ENCODE measurements at places on chromosomes 3 and 15.

GRCh38 chr15:90664650-90665287, 52.4 kb upstream of the BLM start:
- peak; percentile 55 for DNase-seq

- peak; percentile 66 for DNase-seq
Observed at GRCh38 chr3:186821429-186822387, 15.4 kb upstream of the RFC4 start.

- DNase-seq = no peak
Observed at GRCh38 chr3:134894533-134894932, 99.5 kb downstream of the EPHB1 start.

DNA sequence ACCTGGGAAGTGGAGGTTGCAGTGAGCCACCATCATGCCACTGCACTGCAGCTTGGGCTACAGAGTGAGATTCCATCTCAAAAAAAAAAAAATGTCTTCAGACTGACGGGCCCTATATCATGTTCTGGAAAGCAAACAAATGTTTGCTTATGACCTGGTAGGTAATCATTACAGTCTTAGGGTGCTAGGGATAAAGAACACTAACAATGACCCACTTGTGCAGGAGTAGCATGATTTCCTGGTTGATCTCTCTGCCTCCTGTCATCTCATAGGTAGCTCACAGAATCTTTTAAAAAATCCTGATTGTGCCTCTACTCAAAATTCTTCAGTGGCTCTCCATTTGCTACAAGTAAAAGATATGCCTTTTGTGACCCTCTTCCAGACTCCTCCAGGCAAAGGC, 74.5 kb upstream of the TSPAN3 start:
- DNase-seq = no peak

DNA sequence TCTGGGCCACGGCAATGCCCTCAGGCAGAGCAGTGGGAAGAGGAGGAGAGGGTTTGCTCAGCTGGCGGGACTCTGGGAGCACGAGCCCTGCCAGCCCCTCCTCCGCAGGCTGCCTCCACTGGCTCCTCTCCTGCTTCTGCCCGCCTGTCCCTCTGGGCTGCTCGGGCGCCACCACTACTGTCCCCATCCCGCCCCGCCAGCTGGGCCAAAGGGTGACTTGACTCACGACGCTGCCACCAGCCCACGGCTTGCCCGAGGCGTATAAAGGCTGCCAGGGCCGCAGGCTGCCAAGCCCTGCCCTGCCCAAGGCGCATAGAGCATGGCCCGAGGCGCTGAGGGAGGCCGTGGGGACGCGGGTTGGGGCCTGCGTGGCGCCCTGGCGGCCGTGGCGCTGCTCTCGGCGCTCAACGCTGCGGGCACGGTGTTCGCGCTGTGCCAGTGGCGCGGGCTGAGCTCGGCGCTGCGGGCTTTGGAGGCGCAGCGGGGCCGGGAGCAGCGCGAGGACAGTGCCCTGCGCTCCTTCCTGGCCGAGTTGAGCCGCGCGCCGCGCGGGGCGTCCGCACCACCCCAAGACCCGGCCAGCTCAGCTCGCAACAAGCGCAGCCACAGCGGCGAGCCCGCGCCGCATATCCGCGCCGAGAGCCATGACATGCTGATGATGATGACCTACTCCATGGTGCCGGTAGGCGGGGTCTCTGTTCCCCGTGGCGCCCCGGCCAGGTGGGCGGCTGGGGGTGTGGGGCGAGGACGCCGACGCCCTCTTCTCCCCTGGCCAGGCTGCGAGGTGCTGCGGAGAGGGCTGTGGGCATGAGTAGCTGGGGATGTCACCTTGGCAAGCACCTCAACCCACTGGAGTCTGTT, at the start of gene GLDN:
GLDN (plus strand) TSS at position 290 of the 861 bp plus-strand sequence; CDS start at position 320, 30 bp downstream.
- DNase-seq = peak; percentile 69

GRCh38 chr15:39204031-39204430, 376.8 kb upstream of the THBS1 start:
- no peak for DNase-seq

GRCh38 chr15:77966540-77967234, 110.8 kb downstream of the TBC1D2B start:
- DNase-seq = peak; percentile 70

DNA sequence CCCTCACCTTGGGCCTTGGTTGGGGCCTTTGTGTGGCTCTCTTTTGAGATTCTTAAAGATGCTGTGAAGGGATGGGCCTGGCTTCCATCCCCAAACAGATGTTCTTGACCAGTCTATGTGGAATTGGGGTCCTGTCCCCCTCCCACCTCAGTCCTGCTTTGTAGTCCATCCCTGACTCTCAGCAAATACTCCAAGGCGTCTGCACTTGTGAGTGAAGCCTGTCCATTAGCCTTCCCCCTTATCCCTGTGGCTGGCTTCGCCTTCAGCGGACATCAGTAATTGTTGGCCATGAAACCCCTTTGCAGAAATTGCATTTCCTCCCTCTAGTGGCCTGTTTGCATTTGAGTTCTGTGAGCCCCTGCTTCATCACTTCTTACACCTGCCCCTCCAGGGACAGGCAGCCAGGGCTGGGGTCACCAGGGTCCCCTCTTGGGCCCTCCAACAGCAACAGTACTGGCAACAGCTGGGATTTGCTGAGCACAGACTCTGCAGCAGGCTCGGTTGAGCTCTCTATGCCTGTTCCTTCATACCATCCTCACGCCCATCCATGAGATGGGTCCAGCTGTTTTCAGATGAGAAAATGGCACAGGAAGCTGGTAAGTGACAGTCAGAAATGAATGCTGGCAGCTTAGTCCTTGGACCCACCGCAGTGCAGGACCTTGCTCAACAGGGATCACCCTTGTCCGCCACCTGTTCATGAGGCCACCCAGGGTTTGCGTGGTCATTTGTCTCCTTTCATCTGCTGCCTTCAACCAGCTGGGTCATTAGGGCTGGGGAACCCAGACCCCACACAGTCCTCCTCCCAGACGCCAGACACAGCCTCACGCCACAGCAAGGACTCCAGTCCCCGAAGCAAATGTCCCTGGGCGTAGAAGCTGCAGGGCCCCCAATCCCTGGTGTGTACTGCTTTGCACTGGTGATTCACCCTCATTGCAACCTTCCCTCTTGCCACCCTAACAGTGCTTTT, 8.9 kb upstream of the LRRK1 start:
- DNase-seq = no peak

DNA sequence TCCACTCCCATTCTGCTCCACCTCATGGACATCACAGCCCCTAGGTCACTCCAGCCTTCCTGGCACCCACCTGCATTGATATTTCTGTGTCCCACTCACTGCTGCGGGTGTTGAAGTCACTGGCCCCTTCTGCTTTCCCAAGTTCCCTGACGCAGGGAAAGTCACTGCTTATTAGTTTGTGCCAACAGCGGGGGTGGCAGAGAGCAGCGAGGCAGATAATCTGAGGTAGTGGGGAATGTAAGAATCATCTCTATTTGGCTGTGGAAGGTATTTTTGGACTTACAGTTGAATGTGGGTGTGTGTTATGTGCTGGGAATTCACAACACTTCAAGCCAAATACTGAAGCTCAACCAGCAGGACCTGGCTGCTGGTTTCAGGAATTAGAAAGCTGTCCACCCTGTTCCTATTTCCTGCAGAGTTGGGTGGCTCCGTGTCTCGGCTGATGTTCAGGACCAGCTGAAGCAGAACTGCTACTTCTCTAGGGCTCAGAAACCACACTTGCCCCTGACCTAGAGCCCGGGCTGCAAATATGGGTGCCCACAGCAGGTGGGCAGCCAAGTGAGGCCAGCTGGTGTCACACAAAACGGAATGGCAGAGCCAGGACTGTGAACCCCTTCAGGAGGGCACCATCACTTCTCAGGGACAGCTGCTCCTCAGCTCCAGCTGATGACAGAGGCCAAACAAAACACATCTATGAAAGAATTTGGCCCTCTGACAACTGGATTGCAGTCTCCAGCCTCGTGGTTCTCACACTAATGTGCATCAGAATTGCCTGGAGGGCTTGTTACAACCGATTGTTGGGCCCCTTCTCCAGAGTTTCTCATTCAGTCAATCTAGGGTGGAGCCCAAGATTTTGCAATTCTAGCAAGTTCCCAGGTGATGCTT, 57.7 kb downstream of the SEMA5B start:
- no peak for DNase-seq

DNA sequence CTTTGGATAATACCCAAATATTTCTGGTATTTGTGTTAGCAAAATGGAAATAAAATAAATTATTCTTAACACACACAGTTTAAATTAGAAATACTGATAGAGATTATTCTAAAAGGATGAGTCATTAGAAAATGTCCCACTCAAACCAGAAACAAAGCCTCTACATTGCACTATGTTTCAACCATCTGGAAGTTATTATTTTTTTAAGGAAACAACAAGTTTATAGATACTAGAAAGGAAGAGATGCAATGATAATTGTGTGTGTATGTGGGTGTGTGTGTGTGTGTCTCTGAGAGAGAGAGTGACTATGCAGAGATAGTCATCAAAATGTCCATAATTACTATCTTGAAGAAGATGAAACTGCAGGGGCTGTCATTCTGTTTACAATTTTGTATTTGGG, 1340.5 kb downstream of the ROBO1 start:
- DNase-seq = no peak

- no peak for DNase-seq
Observed at GRCh38 chr3:196645096-196645495, 5.6 kb downstream of the NRROS start.

DNA sequence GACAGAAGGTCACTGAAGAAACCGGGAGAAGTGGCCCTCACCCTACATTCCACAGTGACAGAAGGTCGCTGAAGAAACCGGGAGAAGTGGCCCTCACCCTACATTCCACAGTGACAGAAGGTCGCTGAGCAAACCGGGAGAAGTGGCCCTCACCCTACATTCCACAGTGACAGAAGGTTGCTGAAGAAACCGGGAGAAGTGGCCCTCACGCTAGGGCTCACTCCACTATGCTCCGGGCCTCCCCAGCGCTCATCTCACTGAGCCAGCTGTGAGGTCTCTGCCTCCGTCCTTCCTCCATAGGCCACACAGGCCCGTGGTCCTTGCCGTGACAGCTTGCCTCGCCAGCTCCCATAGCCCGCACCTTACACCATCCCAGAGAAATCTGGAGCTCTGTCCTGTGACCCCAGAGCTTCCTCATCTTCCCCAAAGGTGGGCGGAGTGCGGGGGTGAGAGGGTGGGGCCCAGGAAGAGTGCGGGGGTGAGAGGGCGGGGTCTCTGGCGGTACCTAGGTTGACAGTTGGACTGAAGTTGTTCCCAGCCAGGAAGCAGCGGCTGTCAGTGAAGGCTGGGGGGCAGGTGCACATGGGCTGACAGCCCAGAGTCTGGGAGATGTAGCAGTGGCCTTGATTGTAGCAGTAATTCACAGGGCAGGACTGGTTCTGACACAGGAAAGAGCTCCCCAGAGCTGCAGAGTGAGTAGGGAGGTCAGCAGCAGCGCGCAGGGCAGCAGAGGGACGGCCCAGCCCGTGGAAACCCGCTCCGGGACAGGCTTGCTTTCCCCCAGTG, 32.0 kb downstream of the MUC20 start:
- no peak for DNase-seq

GRCh38 chr3:134485075-134485717, 589 bp downstream of the ANAPC13 start:
- peak; percentile 71 for DNase-seq

- no peak for DNase-seq
Observed at GRCh38 chr3:66035763-66036477, 2.8 kb downstream of the MAGI1 start.

GRCh38 chr15:58555162-58556027, 123.6 kb downstream of the LIPC start:
- DNase-seq = no peak

- no peak for DNase-seq
Observed at GRCh38 chr3:157327018-157327417, 109.6 kb upstream of the PTX3 start.

DNA sequence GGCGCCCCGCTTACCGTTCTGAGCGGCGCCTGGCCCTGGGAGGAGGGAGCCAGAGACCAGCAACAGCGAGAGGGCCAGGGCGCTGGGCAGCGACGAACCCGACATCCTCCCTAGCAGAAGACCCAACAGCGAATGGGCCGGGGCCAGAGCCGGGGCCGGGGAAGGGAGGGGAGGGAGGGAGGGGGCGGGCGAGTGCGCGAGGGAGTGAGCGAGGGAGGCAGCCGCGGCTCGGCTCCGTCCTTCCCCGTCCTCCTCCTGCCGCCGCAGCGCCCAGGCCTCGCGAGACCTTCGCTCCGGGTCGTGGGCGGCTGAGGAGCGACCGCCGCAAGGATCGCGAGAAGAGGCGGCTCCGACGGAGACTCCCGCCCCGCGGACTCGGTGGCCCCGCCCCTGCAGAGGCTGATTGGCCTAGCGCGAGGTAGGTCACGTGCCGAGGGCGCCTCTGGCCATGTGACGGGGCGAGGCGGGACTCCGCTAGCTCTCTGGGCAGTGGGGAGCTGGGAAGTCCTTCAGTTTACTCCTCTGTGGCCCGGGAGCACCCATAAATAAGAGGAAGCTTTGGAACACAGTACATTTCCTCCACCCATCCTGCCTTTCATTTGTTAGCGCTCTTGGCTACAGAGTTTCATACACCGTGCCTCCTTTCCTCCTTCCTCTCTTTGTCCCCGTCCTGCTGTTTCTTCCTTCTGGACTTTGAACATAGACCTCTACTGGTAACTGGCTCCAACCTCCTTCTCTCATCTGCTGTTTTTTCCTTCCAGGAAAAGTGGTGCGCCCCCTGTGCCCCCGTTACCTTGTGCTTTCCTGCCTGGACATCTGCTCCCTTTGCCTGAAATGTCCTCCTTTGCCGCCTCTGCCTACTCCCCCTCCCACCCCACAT, at the start of gene NPTN:
NPTN (minus strand) TSS at position 279 of the 880 bp plus-strand sequence; CDS start at position 105, 174 bp downstream.
- DNase-seq = peak; percentile 98

GRCh38 chr3:187783098-187783497, 37.8 kb upstream of the BCL6 start:
- DNase-seq = peak; percentile 41

GRCh38 chr3:98406034-98406433, 15.6 kb downstream of the OR5K3 start:
- DNase-seq = no peak

DNA sequence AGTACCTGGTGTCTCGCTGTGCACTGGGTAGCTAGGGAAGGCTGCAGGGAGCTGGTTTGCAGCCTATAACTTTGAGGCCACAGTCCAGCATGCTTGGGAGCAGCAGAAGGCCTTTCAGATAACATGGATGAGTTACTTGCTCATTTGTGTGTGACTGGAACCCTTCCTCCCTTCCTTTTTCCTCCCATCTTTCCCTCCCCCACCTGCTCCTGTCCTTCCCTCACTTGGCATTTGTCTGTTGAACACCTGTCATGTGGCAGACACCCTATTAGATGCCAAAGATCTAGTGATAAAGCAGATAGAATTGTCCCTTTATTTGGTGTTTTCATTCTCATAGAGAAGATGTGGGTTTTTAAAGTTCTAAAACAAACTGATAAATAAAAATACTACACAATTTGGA, 71.6 kb downstream of the LRTM1 start:
- no peak for DNase-seq

All from DMS53 (cell line).